ENCODE measurements at places on chromosomes 5 and 9.

DNA sequence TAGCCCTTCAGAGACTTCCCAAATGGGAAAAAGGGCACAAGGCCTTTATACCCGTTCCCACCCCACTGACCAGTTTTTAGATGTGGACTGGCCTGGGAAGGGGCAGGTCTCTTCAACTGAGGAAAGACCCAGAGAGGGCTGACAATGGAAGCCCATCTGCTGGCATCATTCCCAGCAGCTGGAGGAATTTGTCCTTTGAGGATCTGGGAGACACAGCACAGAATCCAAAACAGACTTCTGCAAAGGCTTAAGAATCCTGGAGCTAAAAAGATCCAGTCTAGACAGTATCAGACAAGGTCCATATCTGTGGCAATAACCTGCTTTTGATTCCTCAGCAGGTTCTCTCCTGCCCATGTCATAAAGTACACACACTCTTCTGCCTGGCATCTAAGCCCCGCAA is 329.2 kb downstream of the TMEM167A start:
- no peak for DNase-seq

DNA sequence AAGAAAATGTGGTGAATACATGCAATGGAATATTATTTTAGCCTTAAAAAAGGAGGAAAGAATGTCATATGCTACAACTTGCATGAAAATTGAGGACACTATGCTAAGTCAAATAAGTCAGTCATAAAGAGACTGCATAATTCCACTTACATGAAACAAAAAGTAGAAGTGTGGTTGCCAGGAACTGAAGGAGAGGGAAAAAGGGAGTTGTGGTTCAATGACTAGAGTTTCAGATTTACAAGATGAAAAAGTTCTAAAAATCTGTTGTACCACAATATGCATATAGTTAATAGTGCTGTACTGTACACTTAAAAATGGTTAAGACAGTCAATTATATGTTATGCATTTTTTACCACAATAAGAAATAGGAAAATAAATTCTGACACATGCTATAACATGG is 95.4 kb downstream of the SLC44A1 start:
- DNase-seq, result no peak

GRCh38 chr5:152861231-152861630 is 456.2 kb upstream of the NMUR2 start:
- DNase-seq, result no peak

DNA sequence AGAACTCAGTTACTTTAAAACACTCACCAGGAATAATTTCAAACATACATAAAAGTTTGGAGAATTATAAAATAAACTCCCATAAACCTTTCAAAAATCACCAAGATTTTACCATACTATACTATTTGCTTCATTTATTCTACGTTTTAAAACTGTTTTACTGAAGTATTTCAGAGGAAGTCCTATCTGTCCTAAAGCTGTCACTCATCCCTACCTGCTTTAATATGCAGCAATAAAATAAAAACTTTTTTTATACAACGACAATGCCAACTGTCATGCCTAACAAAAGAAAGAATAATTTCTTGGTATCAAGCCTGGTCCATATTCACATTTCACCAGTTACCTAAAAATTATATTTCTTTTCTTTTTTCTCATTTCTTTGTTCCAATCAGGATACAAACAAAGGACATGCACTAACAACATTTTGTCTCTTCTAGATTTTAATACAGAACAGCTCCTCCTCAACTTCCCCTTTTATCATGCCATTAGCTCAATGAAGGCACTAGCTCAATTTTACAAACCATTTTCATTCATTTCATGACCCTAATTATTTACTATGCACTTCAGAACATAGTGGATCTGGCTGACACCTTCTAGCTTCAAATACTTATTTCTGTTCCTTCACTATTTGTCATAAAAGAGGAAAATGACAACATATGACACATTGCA is 135.2 kb downstream of the GNAQ start:
- DNase-seq, result no peak

- DNase-seq, result no peak
Measured at GRCh38 chr5:86666981-86667380, 49.2 kb downstream of the COX7C start.

- no peak for DNase-seq
Measured at GRCh38 chr9:102124465-102124864, 386.0 kb upstream of the GRIN3A start.

- DNase-seq, result no peak
Measured at GRCh38 chr9:32915802-32916201, 85.6 kb downstream of the APTX start.

GRCh38 chr5:78574731-78575161 is 73.8 kb downstream of the LHFPL2 start:
- peak; percentile 51 for DNase-seq

DNA sequence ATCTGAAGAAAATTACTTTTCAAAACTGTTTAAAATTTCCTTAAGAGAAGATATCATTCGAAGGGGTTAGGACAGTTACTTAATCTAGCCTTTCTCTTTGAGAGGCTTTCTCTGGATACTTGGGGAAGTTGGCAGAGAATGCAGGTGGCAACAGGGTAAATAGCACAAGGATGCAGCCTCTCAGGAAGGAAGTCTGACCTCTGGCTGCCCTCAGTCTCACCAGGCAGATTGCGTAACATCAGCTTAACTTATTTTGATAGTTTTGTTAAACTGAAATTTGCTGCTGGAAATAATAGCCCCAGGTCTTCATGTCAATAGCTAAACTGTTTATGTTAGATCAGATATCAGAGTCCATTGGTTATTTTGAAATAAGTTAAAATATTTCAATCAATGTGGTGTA is 20.4 kb downstream of the CCDC192 start:
- DNase-seq, result peak; percentile 77

DNA sequence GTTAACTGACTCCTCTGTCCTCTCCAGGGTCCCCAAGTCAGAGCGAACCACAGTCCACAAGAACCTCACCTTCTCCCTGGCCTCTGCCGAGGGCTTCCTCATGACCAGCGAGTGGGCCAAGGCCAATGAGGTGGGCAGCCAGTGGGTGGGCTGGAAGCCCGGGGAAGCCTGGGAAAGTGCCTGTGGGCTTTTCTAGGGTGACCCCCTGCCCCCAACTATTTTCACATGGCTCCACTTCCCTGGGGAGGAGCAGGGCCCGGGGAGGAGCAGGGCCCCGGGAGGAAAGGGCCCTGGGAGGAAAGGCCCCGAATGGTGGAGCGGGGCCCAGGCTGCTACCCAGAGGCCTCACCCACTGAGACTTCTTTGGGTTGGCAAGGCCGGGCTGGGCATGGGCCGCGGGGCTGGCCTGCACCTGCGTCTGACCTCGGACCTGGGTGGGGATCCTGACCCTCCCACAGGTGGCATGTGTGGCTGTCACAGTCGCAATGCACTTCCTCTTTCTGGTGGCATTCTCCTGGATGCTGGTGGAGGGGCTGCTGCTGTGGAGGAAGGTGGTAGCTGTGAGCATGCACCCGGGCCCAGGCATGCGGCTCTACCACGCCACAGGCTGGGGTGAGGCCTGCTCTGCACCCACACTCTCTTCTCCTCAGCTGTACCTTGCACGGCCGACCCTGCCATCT is 17.9 kb downstream of the ADGRD2 start:
- no peak for DNase-seq

GRCh38 chr5:96839071-96839592 is 31.4 kb upstream of the ERAP1 start:
- DNase-seq, result peak; percentile 55

DNA sequence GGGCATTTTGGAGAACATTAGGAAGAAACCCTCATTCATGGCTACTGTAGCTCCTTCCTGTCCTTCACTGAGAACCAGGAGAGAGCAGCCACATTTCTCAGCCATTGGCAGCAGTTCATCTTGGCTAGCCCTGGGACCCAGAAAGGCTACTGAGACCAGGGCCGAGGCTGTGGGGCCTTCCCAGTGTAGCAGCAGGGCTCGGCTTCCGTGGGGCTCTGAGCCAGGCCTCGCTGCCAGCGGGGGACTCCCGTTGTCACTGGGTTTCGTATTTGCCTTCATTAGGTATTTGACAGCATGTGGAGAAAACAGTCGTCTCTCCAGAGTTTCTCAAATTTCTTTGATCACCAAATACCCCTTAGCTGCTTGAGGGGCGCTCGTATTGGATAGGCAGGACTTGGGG is 37.3 kb upstream of the PRDM12 start:
- DNase-seq, result no peak

GRCh38 chr5:58455066-58455465 is 4.8 kb downstream of the PLK2 start:
- peak; percentile 47 for DNase-seq

- no peak for DNase-seq
Measured at GRCh38 chr9:19498015-19498414, 89.2 kb downstream of the ACER2 start.

GRCh38 chr5:158022837-158023236 is 163.9 kb upstream of the CLINT1 start:
- DNase-seq, result no peak

DNA sequence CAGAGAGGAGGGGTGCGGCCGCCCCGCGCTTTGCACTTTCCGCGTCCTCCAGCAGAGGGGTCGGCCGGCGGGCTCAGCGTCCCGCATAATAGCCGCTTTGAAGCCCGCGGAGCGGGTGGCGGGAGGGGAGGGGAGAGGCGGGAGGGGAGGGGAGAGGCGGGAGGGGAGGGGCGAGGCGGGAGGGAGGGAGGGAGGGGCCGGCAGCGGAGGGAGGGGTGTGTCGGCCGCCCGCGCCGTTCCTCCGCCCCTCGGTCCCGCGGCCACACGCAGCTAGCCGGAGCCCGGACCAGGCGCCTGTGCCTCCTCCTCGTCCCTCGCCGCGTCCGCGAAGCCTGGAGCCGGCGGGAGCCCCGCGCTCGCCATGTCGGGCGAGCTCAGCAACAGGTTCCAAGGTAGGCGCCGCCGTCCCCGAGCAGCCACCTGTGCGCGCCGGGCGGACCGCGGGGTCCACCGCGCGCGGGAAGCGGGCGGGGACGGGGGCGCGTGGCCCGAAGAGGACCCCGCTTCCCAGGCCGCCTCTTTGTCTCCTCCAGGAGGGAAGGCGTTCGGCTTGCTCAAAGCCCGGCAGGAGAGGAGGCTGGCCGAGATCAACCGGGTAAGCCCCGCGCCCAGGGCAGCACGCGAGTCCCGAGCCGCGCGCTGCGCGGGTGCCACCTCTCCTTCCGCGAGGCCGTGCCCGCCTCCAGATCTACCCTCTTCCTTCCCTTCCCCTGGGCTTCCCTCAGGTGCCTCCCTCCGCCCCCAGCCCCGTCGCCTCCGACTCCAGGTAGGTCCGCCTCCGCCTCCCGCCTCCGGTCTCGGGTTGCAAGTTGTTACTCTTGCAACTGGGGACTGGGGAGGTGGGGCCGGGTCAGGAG is at the start of gene AIF1L:
AIF1L (plus strand) TSS at position 263 of the 857 bp plus-strand sequence; CDS start at position 362, 99 bp downstream.
- peak; percentile 20 for DNase-seq

- DNase-seq, result peak; percentile 4
Measured at GRCh38 chr5:130773813-130774212, 391.2 kb downstream of the HINT1 start.

DNA sequence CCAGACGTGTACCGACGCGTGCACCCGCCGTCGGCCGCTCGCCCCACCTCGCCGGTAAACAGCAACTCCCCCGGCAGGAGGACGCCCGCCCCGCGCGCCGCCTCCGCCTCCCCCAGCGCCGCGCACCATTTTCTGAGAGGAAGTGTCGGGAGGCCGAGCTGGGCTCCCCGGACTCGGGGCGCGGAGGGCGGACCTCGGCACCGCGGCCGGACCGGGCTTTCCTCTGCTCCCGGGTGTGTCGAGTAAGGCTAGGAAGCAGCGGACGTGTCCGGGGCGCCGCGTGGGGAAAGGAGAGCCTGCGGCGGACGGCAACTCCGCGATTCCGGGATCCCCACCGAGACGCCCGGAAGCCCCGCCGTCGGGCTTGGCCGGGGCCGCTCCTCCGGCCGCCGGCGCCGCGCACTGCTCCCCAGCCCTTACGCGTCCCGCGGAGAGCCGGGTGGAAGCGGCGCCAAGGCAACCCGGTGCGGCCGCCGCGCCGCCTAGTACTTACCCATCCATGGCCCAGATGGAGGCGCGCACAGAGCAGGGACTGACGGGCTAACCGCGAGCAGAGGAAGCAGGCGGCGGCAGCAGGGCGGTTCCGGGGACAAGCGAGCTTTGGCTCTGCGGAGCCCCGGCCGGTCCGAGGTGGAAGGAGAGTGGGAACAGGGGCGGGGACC is at the start of gene PTBP3:
PTBP3 (minus strand) TSS at position 643 of the 662 bp plus-strand sequence. CDS start 35,754 bp downstream, outside the sequence.
- DNase-seq, result peak; percentile 84

DNA sequence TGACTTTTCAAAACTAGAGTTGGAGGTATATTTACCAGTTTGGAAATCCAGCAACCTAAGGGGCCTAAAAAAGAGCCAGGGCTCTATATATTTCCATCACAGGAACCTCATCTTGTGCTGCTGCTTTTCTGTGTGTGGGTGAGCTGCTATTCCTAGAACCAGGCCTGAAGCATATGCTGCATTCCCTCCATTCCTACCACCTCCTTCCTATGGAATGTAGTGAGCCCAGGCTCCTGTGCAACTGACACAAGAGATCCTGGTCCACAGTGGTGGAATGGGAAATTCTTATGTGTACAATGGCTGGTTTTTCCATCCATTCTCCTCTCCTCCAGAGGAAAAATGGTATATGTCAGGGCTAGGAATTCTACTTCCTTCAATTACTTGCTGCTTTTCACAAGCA is 39.1 kb downstream of the SPEF2 start:
- no peak for DNase-seq

- no peak for DNase-seq
Measured at GRCh38 chr5:111836426-111836825, 79.4 kb upstream of the NREP start.

DNA sequence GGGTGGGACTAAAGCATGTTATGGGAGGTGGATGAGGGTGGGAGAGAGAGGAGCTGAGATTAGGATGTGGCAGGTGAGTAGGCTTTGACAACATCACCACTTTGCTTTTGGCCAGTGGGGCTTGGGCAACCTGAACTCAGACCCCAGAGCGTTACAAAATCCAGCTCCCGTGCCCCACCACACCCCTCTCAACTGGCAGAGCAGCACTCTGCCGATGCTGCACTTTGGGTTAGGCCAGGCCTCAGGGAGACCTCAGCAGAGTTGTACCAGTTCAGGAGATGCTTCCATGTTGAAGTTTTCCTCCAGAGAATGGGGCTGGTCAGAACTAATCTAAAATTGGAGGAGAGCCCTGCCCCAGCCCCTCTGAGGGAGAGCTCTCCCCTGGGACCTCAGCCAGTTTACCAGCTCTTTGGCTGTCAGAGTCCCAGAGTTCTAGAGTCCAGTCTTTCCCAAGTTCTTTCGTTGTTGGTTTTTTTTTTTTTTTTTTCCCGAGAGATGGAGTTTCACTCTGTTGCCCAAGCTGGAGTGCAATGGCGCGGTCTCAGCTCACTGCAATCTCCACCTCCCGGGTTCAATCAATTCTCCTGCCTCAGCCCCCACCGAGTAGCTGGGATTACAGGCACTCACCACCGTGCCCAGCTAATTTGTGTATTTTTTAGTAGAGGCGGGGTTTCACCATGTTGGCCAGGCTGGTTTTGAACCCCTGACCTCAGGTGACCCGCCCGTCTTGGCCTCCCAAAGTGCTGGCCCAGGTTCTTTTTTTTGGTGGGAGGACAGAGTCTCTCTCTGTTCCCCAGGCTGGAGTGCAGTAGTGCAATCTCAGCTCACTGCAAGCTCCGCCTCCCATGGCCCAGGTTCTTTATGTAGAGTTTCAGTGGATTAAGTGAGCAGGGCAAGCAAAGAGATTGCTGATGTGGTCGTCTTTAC is 17.8 kb downstream of the NUDT2 start:
- no peak for DNase-seq

GRCh38 chr5:144191998-144192397 is 21.3 kb downstream of the KCTD16 start:
- peak; percentile 88 for DNase-seq
